Camera-type eye (tissue), 1 donor: ENCODE measurements at places on chromosomes 1 and 21. TPM values are rescaled to one million over a fixed set of nuclear protein-coding genes. Genes with fewer than 3 reads are reported as not detected.

Gene HSD3B2
- not detected for total RNA-seq

Gene SH3D21
- 10.8 TPM for total RNA-seq

Gene MMP23B
- 40.0 TPM for total RNA-seq

Gene PYHIN1
- not detected for total RNA-seq

Gene TEKT2
- 4.1 TPM for total RNA-seq

Gene FMOD
- total RNA-seq, result 137 TPM

Gene GPA33
- not detected for total RNA-seq

Gene C1orf141
- 1.3 TPM for total RNA-seq

Gene PLA2G2F
- not detected for total RNA-seq

Gene OR2L5
- total RNA-seq, result 0.44 TPM

Gene ASCL5
- total RNA-seq, result not detected

Gene KCNE1
- total RNA-seq, result 0.33 TPM

Gene GPR25
- not detected for total RNA-seq

Gene AQP10
- total RNA-seq, result not detected

Gene PODN
- total RNA-seq, result 17.1 TPM

Gene MPL
- total RNA-seq, result 0.93 TPM

Gene C1orf94
- 0.33 TPM for total RNA-seq

Gene SYNC
- 15.3 TPM for total RNA-seq

Gene U2AF1
- 64.6 TPM for total RNA-seq

Gene CFAP107
- total RNA-seq, result not detected

Gene VANGL2
- 15.2 TPM for total RNA-seq

Gene CFAP141
- not detected for total RNA-seq

Gene RIMS3
- total RNA-seq, result 28.6 TPM

Gene FAM151A
- not detected for total RNA-seq

Gene C1orf167
- total RNA-seq, result not detected

Gene FCRL4
- not detected for total RNA-seq
